ENCODE measurements at places on chromosomes 13 and 19.

GRCh38 chr13:19178901-19179593, 2.6 kb downstream of the TUBA3C start:
- DNase-seq: no peak

GRCh38 chr13:39379667-39380655, 223.0 kb downstream of the LHFPL6 start:
- DNase-seq: no peak

DNA sequence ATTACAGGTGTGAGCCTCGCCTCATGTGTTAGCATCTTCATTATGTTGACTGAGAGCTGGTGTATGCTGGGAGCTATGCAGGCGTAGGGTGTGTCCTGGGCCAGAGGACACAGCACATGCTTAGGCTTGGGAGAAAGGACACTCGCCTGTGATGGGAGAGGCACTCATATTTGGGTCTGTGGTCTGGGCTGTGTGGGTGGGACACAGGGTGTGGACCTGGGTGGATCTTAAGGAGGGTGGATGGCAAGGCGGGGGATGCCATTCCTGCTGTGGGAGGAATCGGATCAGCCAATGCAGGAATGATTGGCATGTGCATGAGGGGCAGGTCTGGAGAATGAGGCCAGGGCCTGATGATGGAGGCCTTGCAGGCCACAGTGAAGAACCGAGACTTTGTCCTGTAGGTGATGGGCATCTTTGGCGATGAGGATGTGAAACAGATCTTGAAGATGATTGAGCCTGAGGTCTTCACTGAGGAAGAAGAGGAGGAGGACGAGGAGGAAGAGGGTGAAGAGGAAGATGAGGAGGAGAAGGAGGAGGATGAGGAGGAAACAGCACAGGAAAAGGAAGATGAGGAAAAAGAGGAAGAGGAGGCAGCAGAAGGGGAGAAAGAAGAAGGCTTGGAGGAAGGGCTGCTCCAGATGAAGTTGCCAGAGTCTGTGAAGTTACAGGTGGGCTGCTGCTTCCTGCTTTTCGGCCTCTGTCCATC, 55.4 kb downstream of the RYR1 start:
- DNase-seq: no peak

DNA sequence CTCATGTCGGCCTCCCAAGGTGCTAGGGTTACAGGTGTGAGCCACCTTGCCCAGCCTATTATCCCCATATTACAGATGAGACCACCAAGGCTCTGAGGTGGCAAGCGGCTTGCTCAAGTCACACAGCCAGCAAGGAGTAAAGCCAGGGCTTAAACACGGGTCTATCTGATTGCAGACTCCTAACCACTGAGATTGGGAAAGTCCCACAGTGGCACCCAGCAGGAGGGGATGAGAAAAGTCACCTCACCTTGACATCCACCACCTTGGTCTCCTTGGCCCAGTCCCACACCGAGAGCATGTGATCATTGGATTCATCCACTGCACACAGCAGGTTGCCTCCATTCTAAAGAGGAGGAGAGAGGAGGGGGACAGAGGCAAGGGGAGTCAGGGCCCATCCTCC, 9.5 kb downstream of the EML2 start:
- no peak for DNase-seq

DNA sequence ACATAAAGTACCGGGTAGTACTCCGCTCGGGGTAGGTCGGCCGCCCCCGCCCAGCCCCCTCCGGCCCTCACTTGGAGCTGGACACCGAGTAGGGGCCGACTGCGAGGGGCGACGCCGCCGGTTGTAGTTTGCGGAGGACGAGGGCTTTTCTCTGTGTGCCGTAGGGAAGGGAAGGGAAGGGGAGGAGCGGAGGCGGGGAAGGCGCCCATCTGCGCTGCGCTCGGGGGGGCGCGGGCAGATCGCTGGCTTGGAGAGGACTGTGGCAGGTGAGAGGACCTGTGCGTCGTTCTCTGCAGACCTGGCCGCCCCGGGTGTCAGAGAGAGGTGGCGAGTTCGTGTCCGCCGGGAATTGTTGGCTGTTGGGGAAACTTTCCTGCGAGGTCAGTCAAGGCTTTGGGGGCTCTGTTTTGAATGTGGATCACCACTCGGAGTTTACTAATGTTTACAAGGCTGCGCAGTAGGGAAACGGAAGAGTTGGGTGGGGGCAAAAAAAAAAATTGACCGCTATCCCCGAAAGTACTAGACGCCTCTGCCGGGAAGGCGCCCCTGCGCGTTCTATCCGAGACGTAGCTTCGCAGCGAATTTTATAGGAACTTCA, 1.4 kb downstream of the ING1 start:
- no peak for DNase-seq

Data from AG09319 (cell line).